ENCODE measurements at places on chromosomes 2 and 18.

DNA sequence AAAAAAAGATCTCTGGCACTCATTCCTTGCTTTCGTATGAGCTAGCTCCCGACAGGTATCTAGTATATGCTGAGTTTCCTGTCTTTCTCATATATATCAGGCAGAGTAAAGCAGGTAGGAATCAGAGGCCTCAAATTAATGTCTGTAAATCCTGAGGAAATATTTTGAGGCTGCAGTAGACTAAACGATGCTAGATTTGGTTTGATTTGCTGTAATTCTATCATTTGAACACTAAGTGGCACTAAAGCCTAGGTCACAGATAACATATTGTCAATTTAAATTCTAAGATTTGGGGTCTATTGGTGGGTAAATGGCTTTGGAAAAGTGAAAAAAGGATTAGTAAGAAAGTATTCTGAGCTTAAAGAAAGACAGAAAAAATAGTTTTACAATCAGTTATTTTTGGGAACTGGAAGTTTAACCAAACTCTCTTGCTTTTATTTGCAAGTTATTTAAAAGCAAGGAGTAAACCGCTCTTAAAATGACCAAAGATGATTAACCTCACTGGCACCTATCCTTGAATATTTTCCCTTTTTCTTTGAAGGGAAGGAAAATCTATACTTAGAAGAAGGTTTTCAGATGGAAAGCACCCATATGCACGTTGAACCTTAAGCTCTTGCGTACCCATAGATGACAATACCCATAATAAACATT, 37.6 kb upstream of the SLC4A10 start:
- H3K27me3 ChIP-seq = no peaks in the 10 kb centered on the region
- no peak overlapping the region for H3K4me3 ChIP-seq
- no peak overlapping the region for H3K27ac ChIP-seq
- H3K4me1 ChIP-seq = no peaks in the 10 kb centered on the region

- no peak overlapping the region for H3K4me3 ChIP-seq
- no peaks in the 10 kb centered on the region for H3K27me3 ChIP-seq
- no peak for DNase-seq
- peak overlapping the region; percentile 43 for H3K27ac ChIP-seq
Observed at GRCh38 chr2:37582481-37583220, 88.8 kb downstream of the CDC42EP3 start.

DNA sequence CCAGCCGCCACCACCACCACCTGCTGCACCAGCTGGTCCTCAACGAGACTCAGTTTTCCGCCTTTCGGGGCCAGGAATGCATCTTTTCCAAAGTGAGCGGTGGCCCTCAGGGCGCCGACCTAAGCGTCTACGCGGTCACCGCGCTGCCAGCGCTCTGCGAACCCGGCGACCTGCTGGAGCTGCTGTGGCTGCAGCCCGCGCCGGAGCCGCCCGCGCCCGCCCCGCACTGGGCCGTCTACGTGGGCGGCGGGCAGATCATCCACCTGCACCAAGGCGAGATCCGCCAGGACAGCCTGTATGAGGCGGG, 1.6 kb downstream of the LRATD1 start:
- H3K4me3 ChIP-seq = no peak overlapping the region
- H3K27me3 ChIP-seq = peaks cover 15% of the 10 kb centered on the region
- H3K36me3 ChIP-seq = no peaks in the 10 kb centered on the region
- H3K27ac ChIP-seq = no peak overlapping the region

DNA sequence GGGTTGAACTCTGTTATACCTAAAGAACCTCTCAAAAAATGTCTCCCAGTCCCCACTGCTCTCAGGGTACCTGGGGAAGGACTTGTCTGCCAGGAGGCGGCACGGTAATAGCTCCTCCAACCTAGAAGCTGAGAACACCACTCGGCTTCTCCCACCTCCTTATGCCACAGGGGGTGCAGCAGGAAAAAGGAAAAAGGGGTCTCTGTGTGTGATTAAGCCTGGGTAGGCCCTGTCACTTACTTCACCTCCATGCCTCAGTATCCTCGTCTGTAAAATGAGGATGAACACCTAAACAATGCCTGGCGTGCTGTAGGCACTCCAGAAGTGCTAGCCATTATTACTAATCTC, 76.6 kb downstream of the EMX1 start:
- no peak overlapping the region for H3K4me3 ChIP-seq
- no peak for DNase-seq
- no peaks in the 10 kb centered on the region for H3K4me1 ChIP-seq
- no peak overlapping the region for H3K27ac ChIP-seq
- H3K27me3 ChIP-seq = no peaks in the 10 kb centered on the region

All from Caco-2 (cell line).